ENCODE measurements at places on chromosomes 3 and 15.

GRCh38 chr15:31326875-31327668, 437 bp downstream of the KLF13 start:
- DNase-seq = peak; percentile 85

DNA sequence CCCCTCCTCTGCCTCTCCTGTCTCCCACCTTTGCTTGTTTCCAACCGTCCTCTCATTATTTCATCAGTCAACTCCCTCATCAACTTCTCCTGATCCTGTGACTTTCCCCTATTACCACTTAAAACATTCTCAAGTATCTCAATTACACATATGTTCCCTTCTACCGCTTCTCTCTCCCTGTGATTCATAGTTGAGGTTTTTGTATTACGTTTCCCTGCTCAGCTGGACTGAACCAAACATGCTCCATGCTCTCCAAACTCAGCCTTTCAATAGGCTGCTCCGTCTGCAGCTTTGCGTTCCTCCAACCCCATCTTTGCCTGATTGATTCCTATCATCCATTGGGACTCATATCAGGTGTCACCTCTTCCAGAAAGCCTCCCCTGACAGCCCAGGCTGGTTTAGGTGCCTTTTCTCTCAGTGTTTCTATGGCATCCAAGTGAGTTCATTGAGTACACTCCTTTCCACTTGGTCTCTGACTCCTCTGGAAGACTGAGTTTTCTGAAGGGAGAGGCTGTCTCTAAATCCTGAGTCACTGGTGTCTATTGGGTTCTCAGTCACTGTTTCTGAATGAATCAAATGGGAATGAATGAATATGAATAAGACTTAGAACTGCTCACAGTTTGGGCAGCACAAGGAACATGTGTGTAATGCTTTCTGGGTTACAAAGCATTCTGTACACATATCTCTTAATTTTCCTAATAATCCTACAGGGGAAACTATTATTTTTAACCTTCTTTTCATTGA, 56.4 kb downstream of the PLD1 start:
- DNase-seq = no peak

DNA sequence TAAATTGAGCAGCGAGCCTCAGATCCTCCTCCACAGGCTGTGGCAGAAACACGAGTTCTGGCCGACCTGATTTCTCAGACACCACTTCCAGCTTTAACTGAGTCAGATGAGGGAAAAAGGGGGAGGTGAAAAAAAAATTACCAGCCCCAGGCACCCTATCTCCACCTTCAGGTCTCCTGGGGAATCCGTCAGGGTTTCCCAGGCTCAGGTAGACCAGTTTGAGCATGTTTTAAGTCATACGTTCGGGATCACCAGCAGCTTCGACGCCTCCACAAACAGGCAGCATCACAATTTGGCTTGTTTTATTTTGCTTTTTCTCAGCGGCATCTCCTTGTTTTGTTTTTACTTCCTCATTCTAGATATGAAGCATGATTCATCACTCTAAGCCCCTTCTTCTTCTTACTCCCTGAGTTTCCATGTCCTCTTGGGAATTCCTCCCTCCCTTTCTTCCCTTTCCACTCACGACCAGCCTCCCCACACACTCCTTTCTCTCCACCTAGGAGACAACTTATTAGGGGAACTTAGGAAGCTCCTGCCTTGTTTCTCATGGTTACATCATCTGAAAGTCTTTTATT, 190.1 kb downstream of the ZNF621 start:
- no peak for DNase-seq

DNA sequence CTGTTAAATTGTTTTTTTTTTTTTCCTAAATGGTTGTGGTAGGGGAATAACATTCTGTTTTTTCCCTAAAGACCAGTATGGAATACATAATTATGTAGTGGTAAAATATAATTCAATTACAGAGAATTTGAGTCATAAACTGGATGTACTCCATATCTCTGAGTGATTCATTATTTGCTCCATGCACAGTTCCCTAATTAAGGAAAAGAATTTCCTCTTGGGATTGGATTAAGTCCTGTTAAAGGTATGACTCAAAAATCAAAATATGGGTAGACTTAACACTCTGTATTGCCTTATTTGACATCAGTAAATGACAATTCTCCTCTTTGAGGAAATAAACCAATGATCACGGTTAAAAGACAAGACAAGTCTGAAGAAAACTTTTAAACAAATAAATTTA, 78.0 kb upstream of the KCNH8 start:
- DNase-seq = no peak

DNA sequence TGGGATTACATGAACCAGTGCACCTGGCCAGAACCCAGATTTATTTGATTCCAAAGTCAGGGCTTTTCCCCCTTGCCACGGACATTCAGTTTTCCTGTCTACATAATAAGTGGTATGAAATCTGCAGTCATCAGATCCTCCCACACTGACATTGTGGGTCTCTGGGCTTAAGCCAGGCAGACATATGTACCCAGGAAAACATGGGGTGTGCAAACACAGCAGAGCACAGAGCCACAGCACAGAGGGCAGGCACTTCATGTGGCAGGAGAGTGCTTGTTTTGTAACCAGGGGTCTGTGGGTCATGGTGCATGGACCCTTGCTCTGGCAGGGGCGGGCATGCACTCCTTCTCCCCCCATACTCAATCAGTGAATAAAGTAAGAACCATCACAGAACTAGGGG, 6.1 kb upstream of the ABTB1 start:
- DNase-seq = no peak

DNA sequence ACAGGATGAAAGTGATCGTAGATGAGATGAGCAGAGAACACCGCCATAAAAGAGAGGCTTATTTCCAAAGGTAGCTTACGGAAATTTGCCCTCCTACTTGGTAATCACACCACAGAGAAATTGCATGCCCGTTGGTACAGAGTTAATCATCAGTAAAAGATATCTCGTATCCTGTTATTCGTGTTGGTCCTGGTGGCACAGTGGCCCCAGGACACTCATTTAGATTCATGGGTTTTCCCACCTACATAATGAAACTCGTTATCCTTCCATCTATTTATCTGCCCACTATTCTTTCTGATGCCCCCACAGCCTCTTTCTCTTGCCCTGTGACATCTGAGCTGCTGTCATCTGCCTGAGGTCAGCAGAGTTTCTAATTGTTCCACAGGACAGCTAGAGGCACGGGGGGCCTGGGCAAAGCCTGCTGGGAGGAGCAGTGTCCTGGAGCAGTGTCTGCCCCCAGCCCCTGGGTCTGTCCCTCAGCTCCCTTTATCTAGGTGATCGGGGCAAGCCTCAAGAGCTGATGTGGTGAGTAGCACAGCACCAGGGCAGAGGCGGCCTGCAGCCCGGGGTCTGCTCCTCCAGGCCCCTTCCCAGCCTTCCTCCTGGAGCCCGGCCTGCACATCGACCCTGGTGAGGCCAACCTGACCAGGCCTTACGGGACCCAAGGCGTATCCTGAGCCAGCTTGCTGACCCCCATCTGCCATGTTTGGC, 42.2 kb downstream of the PXYLP1 start:
- no peak for DNase-seq

DNA sequence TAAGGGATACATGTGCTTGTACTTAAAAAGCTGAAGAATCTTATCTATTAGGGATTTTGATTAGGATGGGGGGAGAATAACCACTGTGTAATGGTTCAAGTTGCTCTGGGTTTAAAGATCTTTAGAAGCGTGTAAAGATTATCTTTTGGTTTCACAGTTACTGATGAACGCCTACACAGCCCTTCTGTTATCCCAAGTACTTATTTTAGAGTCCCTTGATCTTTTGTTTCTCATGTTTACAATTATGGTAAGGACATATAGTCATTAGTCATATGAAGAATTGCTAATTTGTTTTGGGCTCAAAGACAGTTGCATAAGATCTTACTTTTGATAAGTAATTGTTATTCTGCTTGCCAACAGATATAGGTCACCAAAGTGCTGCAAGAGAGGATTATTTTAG, 160.1 kb downstream of the PLCL2 start:
- DNase-seq = no peak

- DNase-seq = no peak
Observed at GRCh38 chr3:141881702-141882101, 5.3 kb downstream of the ATP1B3 start.

DNA sequence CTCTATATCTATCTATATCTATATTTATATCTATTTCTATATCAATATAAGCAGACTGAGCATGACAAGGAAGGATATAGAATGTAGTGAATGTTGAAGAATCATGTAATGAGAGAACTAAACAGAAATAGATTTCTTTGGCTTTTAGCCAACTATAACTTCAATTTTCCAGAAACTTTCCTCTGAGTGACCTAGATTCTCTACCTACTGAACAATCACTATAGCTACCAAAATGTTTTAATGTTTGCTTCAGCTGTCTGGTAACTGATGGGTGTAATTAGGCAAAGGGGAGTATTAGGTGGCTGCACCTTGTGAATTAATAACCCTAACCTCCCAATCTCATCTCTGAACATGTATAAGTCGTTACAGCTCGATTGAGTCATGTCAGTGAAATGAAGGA, 76.4 kb upstream of the ROBO1 start:
- DNase-seq = no peak

DNA sequence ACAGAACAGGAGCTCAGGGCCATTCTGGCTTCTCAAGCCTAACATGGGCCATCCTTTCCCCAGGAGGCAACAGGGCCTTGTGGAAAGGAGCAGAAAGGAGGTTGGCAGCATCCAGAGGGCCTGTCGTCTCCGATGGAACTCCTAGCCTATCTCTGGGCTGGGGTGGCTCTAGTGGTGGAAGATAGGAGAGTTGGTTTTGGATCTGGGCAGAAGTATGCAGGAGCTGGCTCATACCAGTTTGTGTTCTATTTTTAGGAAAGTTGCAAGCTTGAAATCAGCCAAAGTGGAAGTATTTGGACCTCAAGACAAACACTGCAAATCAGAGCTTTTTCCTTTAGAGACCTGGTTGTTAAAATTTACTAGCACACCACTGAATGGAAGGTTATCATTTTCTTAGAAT, 35.4 kb upstream of the XCR1 start:
- DNase-seq = no peak

DNA sequence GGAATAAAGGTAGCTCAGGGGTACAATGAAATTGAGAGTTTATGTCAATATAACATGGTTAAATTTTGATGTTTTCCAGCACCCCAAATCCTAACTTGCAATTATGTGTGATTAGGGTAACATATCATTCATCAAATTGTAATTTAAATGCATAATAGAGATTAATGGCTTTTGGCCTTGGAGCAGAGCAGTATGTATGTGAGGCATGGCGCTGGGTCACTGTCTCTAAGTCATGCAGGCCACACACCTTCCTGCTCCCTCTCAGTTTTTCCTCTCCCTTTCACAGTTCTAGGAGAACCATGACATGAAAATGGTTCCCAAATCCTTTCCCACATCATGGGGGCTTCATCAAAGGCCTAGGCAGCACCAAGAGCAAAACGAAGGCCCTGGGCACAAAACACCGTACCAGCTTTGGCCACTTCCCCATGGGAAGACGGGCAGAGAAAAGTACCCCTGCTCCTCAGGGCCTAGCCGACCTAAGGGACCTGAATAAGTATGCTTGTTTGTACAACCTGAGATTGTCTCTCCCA, 3.9 kb upstream of the SRP14 start:
- DNase-seq = no peak

- peak; percentile 57 for DNase-seq
Observed at GRCh38 chr15:31489801-31490646, 163.4 kb downstream of the KLF13 start.

DNA sequence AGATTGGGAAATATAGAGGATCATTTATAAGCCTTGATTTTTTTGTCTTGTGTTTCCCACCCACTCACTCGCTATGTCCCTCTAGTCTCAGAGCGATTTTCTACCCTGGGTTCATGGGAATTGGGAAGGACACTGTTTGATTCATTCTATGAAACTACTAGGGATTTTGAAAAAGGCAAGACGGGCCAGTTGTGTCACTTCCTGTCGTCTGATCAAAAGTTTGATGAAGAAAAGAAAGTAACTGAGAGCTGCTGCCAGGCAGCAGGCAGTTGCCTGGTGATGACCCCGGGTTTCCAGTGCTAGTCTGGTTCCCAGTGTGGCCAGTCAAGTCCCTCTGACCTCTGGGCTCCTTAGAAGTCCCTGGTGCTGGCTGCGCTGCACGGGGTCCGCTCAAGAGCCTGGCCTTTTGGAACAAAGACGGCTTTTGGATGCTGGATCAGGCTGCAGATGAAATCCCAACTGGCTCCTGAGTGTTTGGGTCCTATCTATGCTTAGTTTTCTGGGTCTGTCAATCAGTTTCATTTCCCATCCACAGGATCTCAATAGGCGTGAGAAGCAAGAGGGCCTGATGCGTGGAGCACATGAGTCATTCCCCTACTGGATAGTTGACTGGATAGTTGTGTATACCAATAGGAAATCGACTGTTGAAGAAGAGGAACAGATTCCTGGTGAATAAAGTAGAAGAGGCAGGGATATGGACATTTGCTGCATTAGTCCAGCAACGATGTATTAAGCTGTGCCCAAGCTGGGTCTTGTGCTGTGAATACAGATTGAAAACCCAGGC, 89.7 kb downstream of the EEFSEC start:
- peak; percentile 28 for DNase-seq
